ENCODE measurements at places on chromosomes 4 and X. TPM values are rescaled to one million over a fixed set of nuclear protein-coding genes. Genes with fewer than 3 reads are reported as not detected.

DNA sequence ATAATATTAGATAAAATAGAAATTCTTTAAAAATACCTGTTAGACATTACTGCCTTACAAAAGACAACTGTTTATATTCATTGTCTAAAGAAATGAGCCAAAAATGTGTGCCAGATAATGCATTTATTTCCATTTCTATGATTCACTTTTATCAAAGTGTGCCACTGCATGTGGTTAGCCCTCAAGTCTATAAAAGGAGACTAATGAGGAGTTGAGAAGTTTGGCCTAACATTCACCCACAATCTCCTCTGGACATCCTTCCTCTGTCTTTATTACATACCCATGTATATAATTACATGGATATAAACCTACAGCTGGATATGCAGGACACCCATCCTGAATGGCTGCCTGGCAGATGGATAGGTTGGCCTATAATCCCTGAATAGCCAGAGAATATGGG lies 42.6 kb upstream of the PDE5A start:
- no peak for DNase-seq

DNA sequence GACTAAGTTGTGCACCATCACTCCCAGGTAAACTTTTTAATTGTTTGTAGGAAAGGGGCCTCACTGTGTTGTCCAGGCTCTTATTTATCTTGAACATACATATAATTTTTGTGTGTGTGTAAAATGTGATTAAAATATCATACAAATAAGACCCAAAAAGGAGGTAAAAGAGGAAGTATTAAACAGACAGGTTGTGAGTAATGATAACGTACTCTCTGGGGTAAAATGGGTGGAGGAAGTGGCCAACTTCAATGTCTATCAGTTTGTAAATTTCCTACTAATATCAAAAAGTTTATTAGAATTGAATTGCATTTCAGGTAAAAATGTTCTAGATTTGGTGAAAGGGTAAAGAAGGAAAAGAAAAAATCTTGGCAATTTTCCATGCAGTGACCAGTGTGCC lies 48.8 kb downstream of the SULT1E1 start:
- no peak for DNase-seq

- DNase-seq = no peak
Observed at GRCh38 chr4:111930659-111931058, 214.6 kb upstream of the FAM241A start.

GAGE12H gene
- not detected for total RNA-seq

DNA sequence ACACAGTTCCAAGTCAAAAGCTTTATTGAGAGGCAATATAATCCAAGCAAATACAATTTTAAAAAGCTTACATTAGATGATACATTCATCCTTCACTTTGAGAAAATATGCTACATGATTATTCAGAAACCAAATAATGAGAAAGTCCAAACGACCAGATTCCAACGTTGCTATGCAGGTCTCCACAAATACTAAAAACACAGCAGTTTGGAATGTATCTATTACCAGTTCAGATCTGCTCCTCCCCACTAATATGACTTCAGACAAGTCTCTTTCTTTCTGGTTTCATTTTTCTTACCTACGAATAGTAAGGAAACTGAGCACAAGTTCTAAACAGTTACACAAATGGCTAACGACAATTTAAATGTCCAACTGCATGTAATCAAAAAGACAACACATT lies 9.5 kb downstream of the NAF1 start:
- DNase-seq = no peak
